NCI-H2081 treated with DMSO at 0.1 percent for 48 hours (cell line): ENCODE measurements at places on chromosomes 12 and 14.

DNA sequence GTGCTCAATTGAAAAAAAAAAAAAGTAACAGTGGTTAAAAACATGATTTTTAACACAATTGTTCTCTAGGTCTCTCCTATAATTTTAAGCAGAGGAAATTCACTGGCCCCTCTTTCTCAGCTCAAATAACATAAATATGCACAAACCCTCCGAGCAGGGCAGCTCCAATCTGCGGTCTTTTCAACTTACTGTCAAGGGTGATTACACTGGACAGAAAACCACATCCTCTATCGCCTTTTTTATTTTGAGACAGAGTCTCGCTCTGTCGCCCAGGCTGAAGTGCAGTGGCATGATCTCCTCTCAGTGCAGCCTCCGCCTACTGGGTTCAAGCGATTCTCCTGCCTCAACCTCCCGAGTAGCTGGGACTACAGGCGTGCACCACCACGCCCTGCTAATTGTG is 16.5 kb upstream of the GABARAPL1 start:
- no peak for DNase-seq

GRCh38 chr12:64625243-64626077 is 15.2 kb downstream of the RASSF3 start:
- DNase-seq, result no peak

- no peak for DNase-seq
These were observed 154.3 kb downstream of the SMOC1 start for GRCh38 chr14:70033561-70033960.

DNA sequence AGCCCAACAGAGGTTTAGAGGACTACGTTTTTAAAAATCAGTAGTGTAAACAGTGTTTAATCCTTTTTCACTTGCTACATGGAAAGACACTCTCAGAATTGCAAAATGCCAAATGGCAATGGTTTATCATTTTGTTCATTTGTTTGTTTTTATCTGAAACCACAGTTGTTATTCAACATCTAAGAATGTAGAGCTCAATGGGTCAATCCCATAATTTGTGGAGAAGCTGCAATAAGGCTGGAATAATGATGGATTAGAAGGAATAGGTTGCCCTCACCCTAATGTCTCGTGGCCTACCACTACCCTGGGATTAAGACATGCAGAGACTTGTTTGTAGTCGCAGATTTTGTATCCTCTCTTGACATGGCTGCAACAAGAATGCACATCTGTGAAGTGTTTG is 115.7 kb downstream of the LLPH start:
- no peak for DNase-seq

- DNase-seq, result no peak
These were observed 7.1 kb downstream of the ETFRF1 start for GRCh38 chr12:25202137-25202536.

DNA sequence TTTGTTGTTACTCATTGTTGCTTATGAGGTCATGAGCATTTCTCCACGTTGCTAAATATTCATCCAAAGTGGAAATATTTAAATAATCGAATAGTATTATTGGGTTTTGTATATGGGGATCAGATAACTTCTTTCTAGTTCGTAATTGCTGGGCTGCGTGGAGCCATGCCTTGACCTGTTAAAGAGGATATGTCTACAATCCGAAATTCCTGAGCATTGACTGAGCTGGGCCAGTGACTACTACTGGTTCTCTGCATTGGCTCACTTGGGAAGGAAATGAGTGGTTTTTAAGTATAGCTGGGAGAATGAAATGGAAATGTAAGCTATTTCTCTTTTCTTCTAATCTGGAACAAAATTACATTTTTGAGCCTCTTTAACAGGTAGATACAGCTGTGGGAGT is 163.2 kb downstream of the RPL10L start:
- DNase-seq, result no peak

DNA sequence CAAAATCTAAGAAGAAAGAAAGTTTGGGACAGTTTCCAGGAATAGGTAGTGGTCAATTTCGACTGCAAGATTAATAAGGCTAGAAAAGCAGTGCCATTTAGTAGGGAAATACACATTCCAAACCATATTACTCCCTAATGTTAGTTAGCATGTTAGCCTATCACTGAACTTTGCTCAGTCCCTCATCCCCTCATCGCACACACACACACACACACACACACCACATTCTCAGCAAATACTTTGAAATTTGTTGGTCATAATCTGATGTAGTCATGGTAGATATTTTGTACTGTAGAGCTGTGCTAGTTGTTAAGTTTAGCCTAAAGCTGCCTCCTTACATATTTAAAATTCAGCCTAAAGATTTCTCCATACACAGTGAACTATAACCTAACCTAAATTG is 64.0 kb downstream of the MYF5 start:
- no peak for DNase-seq

DNA sequence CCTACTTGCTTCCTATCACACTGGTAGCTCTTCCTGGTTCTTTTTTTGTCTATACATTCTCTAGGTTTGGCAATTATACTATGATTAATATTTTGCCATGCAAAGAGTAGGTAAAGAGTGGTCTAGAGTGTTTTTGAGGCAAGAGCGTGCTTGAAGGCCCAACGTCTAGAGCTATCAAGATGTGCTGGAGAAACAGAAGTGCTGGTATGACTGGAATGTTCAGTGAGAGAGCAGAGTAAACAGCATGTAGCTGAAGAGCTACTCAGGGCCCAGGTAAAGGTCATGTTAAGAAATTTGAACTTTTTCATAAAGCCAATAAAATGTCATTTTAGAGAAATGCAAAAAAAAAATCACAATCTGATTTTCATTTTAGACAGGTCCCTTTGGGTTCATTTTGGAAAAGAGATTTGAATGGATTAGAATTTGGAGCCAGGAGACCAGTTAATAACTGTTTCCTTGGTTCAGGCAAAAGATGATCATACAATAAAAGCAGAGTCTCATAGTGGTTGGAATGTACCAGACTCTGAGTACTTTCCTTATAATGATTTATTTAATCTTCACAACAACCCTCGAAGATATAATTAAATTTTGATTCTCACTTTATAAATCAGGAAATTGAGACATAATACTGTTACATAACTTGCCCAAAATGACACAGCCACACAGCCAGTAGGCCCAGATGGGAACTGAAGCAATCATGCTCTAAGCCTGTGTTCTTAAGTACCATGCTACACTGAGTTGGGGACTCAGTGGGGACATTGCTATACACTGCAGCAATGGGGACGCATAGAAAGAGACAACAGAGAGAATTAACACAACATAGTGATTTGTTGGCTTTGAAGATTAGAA is 350.1 kb downstream of the NELL2 start:
- no peak for DNase-seq

- peak; percentile 14 for DNase-seq
These were observed 165.8 kb downstream of the EMP1 start for GRCh38 chr12:13362260-13362841.

DNA sequence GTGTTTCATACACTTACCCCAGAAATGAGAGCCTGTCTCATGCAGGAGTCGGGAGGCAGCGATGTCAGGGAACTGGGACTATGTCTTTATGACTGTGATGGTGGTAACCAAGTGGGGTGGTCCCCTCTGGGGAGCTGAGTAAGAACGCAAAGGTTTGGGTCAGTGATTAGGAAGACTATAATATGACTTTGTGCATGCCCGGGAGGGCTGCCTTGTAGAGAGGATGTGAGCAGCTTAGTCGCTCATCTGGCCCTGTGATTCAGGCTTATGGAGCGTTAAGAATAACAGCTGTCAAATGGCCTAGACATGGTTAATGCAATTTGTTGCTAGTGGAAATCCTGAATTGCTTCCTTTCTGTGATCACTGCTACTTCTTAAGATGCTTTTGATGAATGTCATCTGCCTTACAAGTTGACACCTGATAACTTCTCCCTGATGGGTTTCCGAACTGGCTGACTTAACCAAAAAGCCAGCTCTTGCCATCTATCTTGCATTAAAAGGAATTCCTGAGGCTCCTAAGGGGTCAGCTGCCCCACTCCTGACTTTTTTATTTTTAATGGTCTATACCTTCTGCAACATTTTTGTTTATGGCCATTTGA is 35.4 kb upstream of the AACS start:
- no peak for DNase-seq

DNA sequence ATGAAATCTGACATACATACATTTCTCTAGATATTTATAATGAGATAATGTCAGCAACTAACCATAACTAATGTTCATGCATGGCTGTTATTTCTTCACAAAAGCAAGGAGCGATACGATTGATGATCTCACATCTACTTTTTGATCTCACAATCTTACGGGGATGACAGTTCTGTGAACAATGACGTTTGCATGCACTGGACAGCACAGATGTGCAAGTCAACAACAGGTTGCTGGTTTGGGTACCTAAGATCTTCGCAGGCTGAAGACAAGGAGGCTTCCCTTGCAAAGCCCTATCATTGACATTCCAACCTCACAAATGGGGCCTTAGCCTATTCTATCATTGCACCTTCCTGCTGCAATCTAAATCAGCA is 53.6 kb downstream of the C12orf42 start:
- DNase-seq, result no peak

- no peak for DNase-seq
These were observed 51.6 kb downstream of the RIN3 start for GRCh38 chr14:92565040-92565717.

GRCh38 chr12:131038961-131039950 is 85.5 kb downstream of the ADGRD1 start:
- DNase-seq, result no peak

DNA sequence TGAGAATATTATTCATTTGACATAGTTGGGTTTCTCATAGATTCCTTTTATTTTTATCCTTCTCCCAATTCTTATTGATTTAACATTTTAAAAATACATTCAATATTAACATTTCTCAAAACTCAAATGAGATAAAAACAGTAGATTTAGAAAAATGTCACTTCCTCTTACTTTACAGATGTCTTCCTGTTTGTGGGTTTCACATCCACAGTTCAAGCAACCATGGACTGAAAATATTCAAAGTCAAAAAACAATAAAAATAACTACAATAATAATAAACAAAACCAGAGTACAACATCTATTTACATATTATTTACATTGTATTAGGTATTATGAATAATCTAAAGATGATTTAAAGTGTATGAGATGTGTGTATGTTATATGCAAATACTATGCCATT is 111.3 kb upstream of the SLC16A7 start:
- DNase-seq, result no peak

DNA sequence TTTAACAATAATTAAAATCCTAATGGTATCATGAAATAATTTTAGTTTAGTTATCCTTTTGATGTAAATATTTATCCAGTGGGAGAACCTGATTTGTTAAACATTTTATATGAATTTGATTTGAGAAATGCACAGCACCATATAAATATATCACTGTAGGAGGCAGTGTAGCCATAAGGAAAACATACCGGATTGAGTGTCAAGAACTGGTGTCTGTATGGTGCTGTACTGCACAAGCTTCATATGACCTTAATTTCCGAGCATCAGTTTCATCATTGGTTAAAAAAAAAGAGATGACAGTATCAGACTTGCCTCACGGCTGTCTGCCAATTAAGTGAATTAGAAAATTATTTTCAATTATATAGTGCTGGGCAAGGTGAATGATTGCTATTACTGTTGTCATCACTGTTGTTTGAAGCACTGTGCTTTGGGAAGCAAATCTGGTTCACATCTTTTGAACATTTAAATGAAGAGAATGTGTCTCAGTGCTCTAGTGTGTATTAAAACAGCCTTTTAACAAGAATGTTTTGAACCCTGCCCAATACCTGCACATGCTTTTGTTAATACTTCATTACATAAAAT is 72.1 kb downstream of the TMTC2 start:
- DNase-seq, result no peak
